ENCODE measurements at places on chromosomes 4 and X.
A peak's percentile ranks its signal among the peaks of the same experiment; 100 is the strongest.

DNA sequence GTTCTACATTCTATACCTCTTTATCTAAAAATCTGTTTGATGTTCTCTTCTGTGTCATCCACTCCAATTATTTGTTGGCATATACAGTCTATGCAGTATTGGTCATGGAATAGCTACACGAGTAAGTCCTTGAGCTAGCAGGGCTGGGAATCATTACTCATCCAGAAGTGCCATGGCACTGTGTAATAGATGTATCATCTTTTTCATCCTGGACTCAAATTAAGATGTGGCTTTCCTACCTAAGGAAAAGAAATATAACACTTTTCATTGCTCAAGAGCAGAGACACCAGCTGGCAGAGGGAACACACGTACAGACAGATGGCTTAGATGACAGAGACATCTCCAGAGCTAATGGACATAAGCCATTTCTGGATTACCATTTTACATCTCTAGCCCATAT, 159.8 kb downstream of the FAM13A start:
- no peak for DNase-seq

DNA sequence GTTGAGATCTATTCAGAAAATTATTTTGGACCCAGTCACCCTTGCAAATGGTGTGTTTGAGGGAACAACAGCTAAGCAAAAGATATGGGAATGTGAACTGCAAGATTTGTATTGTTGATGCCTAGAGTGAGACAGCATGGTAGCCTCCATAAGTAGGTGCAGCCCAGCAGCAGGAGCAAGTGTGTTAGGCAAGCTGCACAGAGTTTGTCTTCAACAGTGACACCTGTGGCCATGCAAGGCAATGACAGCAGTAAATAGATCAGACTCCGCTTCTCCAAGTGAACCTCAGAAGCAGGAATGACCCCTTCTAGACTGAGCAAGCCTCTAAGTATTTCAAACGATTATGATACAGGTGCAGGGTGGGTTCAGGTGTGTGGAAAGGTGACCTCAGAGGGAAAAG, 133.4 kb upstream of the MSX1 start:
- DNase-seq, result no peak

GRCh38 chr4:162782778-162783525, 383.7 kb downstream of the NAF1 start:
- DNase-seq, result no peak

- DNase-seq, result peak; percentile 0
These were observed 204.7 kb upstream of the S100G start for GRCh38 chrX:16445166-16445752.

DNA sequence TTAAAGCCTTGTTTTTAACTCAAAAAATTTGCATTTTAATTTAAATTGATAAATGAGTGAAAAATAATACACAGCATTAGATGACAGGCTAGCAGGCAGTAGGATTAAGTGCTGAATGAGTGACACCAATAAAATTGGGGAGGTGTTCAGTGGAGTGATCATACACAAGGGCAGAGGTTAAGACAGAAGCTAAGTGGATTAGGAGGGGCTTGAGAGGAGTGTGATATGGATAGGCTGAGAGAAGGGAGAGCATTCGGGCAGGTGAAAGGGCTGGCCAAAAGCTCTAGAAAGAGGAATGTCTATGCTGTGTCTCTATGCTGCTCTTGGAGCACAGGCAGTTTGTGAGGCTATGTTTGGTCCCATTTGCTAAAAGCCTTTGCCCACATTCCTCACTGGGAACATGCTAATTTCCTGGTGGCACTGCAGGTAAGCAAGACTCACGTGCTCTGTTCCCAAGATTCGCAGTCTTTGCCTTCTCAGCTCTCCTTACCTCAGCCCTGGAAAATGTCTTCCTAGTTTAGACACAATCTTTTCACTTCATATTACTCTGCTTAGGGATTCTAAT, 52.8 kb upstream of the CCSER1 start:
- no peak for DNase-seq

DNA sequence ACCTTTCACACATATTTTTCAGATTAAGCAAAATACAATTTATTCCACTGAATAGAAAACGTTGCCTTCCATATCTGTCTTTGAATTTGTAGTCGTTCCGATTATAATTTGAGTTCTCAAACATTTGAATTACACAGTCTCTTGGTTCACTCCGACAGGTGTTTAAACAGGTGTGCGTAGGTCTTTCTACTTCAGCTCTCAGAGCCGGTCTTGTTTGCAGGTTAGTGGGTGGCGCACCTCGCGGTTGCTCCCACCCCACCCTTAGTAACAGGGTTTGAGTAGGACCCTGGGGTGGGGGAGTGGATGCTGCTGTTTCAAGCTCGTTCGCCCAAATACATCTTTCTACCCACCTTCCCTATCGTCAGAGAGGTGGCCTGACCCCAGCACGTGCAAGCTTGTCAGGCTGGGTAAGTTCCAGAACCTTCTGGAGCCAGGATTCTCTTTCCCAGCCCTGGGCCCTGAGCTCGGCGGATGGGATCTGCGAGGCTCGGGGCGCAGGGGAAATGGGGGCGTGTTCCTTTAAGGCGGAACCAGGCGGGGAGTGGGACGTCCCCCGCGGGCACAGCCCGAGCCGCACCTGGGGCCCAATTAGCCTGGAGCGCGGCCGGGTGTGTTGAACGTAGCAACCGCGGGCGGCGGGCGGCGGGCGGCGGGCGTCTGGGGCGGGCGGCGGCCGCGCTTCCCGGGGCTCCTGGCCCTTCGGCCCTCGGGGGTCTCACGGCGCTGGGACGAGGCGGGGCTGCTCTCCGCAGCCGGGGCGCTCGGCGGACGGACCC, at the start of gene FAM149A:
TSS of gene FAM149A (plus strand) at position 591 of the 776 bp plus-strand sequence.
- DNase-seq, result no peak

GRCh38 chr4:188432328-188432727, 293.1 kb downstream of the TRIML1 start:
- DNase-seq, result no peak

GRCh38 chr4:163697121-163697520, 202.6 kb downstream of the TMA16 start:
- no peak for DNase-seq

GRCh38 chr4:102959496-102959895, 60.0 kb downstream of the SLC9B1 start:
- DNase-seq, result no peak

- DNase-seq, result no peak
These were observed 274 bp upstream of the ERVMER34-1 start for GRCh38 chr4:52751487-52751911.

GRCh38 chr4:76965866-76966579, 16.5 kb downstream of the SEPTIN11 start:
- DNase-seq, result no peak

DNA sequence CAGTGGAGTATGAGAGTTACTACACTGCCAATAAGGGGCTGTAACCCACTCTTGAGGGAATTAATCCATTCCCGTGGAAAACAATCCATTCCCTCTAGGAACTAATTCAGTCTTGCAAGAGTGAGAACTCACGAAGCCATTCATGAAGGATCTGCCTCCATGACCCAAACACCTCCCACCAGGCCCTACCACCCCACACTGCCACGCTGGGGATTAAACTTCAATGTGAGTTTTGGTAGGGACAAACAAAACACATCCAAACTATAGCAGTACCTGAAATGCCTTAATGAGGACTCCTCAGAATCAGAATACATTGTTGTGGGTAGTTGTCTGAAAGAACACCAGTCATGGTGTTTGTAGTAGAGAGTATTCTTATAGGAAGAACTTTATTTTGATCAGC, 19.2 kb downstream of the PAGE4 start:
- no peak for DNase-seq

DNA sequence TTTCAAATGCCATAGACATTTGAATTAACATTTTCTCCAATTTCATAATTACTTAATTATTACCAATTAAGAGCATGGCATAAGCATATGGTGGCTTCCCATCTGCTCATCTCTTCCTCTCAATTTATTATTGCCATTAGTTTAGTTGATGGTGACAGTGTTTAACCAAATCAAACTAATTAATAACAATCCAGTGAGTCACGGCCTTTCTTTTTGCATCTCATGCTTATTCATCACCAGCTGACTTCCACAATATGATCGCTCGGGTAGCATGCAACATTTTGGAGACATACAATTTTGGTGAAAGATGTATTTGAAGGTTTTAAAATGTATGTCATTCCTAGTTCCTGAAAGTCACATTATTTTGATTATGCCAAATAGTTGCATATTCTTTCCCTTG, 172.8 kb upstream of the TACR3 start:
- no peak for DNase-seq

- DNase-seq, result peak; percentile 0
These were observed 1.8 kb upstream of the GABRQ start for GRCh38 chrX:152635941-152636340.

DNA sequence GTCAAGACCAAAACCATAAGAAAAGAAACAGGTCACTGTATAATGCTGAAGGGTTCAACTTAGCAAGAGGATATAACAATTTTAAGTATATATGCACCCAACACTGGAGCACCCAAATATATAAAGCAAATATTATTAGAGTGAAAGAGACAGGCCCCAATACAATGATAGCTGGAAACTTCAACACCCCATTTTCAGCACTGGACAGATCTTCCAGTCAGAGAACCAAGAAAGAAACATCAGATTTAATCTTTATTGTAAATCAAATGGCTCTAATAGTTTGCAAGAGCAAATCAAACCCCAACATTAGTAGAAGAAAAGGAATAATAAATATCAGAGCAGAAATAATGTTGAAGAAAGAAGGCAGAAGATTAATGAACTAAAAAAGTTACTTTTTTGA, 36.2 kb downstream of the MAGED4 start:
- no peak for DNase-seq

- no peak for DNase-seq
These were observed at the start of gene PLCXD1 for GRCh38 chrX:281166-281999. TSS of gene PLCXD1 (plus strand) at chrX:281381. CDS start at chrX:284188, 2,807 bp downstream.
